Stimulated activated CD4-positive, alpha-beta T cell treated with anti-CD3 and anti-CD28 coated beads, TNF-alpha, amount 100 ng/mL, for 48 hours (primary cell): ENCODE measurements at places on chromosomes 16 and 17.

DNA sequence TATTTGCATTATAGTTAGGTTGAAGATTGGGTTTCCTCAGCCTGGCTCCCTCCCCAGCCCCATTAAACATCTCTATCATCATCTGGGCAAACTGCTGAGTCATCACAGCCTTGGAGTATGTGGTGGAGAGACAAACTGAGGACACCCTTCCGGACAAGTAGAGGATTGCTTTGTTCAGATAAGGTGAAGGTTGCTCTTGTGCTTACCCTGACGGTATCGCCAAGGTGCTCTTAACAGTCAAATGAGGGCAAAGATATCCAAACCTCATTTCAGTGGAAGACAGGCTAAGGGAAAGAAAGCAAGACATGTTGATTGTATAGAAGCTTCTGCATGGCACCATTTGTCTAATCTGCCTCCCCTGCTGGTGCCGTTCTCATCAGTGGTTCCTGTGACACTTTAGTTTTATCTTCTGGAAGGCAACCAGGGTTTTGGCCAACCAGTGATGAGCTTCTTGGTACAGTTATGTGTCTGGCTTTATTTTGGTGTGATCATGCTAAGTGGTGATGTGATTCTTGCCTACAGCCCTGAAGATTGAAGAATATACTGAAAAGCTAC lies 56.9 kb upstream of the LGALS9 start:
- no peak for DNase-seq

DNA sequence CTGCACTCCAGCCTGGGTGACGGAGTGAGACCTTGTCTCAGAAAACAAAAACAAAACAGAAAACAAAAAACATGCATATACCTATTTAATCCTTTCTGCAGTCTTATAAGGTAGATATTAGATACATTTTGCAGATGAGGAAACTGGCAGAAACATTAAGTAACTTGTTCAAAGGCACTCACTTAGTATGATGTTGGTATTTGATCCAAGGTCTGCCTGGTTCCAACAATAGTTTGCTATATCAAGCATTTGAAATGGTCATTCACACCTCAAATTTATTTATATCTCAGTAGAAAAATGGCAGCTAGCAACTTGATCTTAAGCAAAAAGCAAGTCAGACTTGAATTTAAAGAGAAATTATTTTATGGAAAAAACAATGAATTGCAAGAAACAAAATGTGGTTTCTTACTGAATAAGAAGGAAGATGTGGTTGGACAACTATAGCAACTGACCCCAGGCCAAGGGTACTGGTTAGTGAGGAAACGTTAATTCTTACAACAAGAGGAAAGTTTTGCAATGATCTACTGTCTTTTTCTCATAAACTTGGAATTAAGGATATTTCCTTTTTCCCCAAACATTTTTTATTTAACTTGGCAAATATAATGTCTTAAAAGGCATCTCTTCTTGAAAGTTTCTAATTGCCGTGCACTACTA lies 19.7 kb downstream of the DHRS7B start:
- DNase-seq = no peak

- no peak for DNase-seq
Observed at GRCh38 chr17:34253139-34253525, 2.0 kb upstream of the CCL2 start.

DNA sequence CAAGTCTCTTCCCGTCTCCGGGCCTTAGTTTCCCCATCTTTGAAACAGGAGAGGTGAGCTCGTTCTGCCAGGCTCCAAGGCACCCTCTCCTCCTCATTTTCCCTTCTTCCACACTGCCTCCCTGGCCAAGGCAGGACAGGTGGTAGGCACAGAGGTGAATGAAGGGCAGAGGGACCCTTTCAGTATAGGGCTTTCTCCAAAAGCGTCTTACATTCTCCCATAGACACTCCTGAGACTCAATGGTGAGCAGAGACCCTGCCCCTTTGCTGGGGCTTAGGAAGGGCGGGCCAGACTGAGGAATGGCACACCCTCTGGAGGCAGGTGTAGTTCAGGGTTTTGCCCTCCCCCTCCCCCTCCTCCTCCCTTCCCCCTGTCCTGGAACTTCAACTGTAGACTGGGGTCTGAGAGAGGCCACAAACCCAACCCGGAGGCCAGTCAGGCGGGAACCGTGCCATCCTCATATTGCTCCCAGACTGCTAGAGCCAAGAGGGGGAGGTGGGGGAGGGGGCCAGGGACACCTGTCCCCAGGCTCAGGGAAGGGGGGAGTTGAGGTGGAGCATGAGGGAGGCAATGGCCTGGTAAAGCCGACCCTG lies 1.9 kb downstream of the PLEKHH3 start:
- DNase-seq = no peak
